ENCODE measurements at places on chromosomes 16 and 17.
A peak's percentile ranks its signal among the peaks of the same experiment; 100 is the strongest.

GRCh38 chr16:77759201-77759600 is 29.2 kb upstream of the VAT1L start:
- no peak for DNase-seq

DNA sequence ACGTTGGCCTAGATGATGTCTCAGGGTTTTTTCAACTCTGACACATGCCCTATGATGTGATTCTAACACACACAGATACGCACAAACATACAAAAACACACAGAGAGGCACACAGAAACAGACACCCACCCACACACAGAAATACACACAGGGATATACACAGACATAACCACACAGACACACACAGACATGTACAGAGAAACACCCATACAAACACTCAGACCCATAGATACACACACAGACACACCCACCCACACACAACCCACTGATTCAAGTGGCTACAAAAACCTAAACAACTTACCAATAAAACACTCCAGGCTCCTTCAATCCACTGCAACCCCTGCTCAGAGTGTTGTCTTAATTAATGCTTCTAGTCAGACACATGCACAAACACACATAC is 244.6 kb upstream of the CCL2 start:
- DNase-seq, result no peak

DNA sequence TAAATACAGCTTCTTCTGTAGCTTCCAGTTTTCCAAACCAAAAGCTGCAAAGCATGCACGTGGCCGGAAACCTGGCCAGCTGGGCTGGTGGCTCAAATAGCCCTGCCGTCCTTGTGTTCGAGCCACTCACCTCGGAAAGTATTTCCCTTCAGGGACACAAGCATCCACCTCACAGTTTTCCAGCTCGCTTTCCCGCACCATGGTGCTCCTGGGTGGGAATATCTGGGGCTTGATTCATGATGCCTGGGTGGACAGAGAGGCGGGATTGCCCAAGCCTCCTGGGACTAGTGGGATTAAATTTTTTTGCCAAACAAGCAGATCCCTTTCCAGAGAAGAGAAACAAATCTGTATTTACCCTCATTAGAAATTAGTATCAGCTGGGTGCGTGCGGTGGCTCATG is 7.1 kb upstream of the MVD start:
- DNase-seq, result no peak

DNA sequence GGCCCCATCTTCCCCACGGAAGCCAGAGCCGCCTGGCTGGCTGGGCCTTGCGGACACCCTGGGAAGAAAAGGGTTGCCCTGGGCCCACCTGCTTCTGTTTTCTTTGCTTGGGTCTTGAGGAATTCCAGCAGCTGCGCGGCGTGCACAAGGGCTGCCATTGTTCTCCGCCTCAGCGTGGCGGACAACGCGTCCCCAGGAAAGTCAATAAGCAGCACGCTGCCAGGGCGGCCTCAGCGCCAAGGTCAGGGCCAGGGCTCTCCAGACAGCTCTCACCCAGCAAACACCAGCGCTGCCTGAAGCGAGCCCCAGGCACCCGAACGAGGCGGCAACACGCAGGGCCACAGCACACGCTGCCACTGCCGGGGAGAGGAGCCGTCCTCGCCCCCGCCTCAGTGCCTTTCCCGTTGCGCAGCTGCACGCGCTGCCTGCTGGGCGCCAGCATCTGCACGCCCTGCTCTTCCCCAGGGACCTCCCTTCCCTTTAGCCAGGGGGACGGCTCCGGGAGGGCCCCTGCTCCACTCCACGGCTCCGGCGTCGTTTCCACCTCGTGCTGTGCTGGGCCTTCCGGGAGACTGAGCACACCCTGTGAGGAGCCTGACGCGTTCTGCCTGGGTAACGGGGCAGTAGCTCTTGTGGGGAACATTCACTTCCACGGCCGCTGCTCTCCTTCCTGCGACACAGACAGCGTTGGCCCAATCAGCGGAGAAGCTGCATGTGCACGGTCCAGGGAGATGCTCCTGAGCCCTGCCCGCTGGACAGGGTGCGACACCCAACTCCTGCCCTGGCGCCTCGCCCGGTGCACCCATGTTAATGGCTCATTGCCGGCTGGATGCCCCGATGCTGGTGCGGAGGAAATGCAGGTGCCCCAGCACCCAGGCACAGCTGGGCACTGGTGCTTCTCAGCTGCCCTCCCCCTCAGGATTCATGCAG is 57.8 kb downstream of the LMF1 start:
- DNase-seq, result no peak

GRCh38 chr17:47949197-47949759 is 7.9 kb downstream of the PNPO start:
- DNase-seq, result peak; percentile 75

DNA sequence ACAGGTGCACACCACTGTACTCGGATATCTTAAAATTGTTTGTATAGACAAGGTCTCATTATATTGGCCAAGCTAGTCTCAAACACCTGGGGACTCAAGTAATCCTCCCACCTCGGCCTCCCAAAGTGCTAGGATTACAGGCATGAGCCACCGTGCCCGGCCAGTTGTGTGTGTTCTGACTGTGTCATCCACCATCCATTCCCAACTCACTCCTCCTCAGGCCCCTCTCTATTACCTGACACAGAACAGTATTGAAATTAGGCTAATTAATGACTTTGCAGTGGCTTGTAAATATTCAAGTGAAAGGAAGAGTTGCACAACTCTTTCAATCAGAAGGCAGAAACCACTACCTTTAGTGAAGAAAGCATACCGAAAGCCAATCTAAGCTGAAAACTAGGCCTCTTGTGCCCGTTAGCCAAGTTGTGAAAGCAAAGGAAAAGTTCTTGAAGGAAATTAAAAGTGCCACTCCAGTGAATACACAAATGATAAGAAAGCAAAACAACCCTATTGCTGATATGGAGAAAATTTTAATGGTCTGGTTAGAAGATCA is 28.7 kb downstream of the GOSR1 start:
- DNase-seq, result no peak
